ENCODE measurements at places on chromosomes 16 and 17.

GRCh38 chr16:12899529-12900143, 1.8 kb upstream of the SHISA9 start:
- no peak for DNase-seq

- DNase-seq: no peak
Observed at GRCh38 chr17:34351096-34351495, 5.2 kb upstream of the CCL13 start.

DNA sequence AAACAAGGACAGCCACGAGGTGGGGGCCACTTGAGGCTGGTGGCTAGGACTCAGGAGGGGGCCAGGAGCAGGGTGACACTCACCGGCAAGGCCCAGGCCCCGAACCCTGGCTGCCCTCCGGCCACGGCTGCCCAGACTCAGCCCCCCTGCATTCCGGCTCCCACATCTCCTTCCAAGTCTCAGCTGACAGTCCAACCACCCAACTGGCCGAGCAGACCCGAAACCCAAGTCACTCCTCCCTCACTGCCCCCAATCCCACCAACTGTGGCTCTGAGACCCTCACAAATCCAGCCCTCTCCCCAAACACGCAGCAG, 9.4 kb downstream of the HAGH start:
- DNase-seq: no peak

DNA sequence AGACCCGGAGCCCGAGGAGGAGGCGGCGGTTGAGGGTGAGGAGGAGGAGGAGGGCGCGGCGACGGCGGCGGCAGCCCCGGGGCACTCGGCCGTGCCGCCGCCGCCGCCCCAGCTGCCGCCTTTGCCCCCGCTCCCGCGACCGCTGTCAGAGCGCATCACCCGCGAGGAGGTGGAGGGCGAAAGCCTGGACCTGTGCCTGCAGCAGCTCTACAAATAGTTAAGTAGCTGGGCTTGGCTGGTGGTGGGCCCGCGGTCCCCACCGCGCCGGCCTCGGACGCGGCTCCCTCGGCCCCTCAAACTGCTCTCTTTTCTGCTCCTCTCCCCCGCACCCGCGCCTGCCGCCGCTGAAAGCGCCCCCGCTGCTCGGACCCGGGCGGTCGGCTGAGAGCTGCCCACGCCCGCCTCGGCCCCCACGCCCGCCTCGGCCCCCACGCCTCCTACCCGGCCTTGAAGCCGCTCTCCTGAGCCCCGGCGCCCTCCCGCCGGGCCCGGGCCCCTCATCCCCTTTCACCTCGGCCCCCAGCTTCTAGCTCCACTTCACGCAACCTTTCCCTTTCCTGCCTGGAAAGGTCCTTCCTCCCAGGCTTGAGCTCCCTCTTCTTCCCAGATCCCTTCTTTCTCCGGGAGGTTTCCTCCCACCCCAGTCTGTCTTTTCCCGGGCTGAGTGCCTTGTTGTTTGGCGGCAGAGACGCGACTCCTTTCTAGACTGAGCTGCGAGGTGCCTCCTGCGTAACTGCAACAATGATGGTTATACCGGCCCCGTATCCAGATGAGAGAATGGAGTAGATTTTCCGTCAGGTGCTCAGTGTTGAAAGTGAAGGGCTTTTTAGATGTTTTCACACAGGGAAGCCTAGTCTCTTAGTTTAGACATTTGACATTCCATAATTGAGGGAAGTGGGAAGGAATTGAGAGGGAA, 850 bp downstream of the PPM1E start:
- DNase-seq: no peak

DNA sequence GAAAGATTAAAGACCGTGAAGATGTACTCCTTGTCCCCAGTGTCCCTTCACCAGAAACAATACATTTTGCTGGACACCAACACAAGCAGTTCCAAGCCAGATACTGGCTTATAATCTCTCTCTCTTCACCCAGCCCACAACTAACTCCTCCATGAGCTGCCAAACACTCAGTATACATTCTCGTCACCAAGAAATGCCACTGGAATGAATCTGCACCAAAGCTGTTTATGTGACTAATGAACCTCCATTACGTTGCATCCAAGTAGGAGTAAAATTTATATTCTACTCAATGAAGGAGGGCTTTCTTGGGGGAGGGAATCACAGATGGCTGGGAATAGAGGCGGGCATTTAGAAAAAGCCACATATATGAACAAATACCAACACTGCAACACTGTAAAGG, 20.9 kb upstream of the SOX9 start:
- DNase-seq: no peak

DNA sequence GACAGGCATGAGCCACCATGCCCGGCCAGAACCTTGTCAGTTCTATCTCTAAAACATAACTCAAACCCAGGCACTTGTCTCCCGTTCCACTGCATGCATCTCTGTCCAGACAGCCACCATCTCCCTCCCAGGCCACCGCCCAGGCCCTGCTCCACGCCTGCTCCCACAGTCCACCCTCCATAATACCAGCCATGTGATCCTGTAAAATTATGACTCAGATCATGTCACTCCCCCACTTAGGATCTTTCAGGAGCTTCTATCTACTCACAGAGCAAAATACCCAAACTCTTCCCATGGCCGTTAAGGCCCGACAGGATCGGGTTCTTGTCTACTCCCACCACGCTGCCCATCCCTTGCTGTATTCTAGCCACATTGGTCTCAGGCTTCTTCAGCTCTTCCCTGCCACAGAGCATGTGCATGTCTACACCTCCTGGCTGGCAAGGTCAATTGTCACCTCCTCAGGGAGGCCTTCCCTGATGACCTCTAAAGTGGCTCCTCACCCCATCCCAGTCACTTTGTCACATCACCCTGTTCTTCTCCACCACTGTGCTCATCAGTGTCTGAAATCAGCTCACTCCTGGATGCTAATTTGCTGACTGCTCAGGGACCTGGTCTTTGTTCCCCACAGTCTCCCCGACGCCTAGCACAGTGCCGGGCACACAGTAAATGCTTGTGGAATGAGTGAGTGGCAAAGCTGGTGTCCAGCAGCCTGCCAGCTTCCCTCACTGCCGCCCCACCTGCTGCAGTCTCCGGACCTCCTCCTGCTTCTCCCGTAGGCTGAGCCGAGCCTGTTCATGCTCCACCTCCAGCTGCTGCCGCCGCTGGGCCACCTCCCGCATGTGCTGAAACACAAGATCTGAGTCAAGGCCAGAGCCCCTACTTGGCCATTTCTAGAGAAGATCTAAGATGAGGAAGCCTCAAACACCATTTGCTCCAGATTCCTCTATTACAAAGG, 6.7 kb downstream of the TSPOAP1 start:
- DNase-seq: no peak

DNA sequence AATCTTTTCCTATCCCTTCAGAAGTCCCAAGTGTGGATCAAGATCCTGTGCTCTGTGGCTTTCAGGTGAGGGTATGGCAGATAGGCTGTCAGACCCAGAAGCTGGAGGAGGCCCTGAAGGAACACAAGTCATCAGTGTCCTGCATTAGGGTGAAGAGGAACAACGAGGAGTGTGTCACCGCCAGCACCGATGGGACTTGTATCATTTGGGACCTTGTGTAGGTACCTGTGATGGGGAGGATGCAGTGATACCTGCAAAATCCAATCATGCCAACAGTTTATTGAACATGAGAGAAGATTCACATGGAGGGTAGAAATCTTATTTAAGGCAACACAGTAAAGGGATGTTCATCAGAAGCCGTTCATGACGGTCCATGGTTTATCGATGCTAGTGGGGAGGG, 10.0 kb upstream of the USP43 start:
- no peak for DNase-seq

DNA sequence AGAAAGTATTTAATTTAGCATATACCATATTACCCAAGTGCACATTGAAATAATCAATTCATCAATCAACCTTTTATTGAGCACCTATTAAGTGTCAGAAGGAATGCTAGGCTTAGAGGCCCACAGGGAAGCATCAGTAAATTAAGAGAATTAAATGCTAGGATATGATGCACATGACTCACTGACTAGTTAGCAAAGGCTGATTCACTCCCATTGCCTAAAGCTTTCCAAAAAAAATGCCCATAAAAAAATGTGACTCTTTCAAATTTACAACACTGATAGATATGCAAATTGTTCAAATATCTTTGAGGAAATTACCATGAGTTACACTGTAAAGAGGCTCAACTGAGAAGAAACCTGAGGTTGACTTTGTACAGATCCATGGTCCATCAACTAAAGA, 883.3 kb downstream of the CDH11 start:
- no peak for DNase-seq

GRCh38 chr17:19567216-19568015, 33.8 kb downstream of the SLC47A1 start:
- no peak for DNase-seq

GRCh38 chr17:19975601-19976000, 2.0 kb downstream of the AKAP10 start:
- DNase-seq: no peak

DNA sequence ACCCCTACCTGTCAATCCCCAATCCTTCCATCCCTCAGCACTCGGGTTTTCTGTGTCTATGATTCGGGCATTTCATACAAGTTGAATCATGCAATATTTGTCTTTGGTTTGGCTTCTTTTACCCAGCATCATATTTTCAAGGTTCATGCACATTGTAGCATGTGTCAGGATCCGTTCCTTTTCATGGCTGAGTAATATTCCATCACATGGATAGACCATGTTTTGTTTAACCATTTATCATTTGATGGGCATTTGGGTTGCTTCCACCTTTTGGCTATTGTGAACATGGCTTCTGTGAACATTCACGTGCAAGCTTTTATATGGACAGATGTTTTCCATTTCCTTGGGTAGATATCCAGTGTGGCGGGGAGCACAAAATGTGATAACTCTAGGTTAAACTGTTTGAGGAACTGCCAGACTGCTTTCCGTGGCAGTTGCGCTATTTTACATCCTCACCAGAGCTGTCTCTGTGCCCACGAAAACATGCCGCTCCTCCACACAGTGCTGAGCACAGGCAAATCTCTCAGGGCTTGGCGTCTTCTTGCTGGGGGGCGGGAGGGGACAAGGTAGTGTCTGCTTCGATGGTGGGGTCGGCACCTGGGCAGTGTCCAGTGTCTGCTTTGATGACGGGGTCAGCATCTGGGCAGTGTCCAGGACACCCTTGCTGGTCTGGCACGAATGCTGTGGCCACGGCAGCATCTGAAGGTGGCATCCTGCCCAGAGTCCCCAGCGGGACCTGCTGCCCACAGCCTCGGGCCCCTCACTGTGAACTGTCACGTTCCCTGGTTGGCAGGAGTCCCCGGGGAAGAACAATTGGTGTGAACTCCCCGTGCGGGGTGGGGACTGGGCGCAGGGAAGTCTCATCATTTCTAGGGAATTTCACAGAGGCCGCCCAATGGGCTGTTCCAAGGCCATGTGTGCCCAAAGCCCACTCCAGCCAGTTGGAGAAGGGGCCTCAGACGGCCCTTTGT, 32.4 kb upstream of the JPH3 start:
- DNase-seq: no peak

DNA sequence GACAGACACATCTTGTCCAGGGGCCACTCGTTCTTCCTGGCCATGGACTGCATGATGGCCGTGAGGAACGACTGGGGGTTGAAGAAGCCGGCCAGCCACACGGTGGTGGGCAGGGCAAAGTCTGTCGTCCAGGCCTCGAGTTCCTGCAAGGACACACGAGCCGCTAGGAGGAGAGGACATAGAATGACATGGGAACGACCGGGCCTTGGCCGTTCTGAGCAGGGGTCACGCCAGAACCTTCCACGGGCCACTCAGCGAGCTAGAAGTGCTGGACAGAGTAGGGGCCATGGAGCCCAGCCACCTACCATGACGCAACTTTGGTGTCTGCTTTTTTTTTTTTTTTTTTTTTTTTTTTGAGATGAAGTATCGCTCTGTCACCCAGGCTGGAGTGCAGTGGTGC, 47.0 kb downstream of the PGS1 start:
- DNase-seq: no peak

DNA sequence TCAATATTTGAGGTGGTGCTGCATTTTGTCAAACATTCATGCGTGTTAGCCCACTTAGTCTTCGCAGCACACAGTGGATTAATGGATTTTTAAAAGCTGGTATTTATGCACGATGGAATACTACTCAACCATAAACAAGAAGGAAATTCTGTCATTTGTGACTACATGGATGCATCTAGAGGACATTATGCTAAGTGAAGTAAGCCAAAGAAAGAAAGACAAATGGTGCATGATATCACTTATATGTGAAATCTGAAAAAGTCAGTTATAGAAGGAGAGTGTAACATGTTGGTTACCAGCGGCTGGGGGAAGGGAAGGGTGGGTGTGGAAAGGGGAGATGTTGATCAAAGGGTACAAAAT, 23.0 kb downstream of the HMOX2 start:
- DNase-seq: no peak

- DNase-seq: no peak
Observed at GRCh38 chr16:11973070-11973469, 3.5 kb upstream of the SNX29 start.

DNA sequence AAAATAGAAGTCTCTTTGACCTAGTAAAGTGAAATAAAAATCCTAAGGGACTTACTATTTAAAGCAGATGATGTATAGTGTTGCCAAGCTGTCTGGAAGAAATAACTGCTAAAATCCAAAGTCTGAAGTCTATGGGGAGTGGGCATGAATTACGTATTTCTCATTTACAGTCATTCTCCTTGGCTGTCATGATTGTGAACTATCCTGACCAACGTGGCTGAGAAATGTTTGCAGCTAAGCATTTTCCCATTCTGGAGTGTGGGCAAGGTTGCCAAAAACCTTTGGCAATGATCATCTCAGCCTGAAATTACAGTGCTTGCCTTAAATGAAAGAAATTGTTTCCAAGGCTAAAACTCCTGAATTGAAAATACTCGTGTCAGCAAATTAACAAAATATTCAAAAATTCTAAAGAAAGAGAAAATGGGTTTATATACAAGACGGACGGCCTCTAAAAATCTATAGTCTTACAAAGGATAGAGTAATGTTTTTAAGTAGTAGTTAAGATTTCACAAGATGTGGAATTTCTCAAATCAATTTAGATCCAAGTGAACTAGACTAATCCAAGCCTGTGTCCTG, 77.0 kb downstream of the CACNG1 start:
- DNase-seq: no peak

DNA sequence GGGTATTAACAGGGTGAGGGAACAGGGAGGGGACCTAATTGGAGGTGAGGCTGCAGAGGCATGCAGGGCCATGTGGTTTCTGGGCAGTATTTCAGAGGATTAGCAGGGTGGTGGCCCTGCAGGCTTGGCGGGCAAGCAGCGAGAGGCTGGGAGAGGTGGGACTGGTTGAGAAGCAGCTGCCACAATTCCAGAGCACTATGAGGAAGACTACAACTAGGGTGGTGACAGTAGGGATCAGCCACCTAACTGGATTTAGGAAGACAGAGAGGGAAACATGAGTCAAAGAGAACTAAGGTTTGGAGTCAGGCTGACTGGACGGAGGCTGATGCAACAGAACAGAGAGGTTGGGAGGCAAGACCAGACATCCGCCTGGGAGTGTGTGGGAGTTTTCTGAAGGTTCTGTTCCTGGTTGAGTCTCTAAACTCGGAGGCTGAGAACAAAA, 12.3 kb downstream of the ALOXE3 start:
- no peak for DNase-seq

- no peak for DNase-seq
Observed at GRCh38 chr17:32504166-32504990, 17.6 kb downstream of the CDK5R1 start.

Measured in stimulated activated CD8-positive, alpha-beta memory T cell treated with anti-CD3 and anti-CD28 coated beads, Interleukin-7, amount 100 ng/mL, for 24 hours (primary cell).